ENCODE measurements at places on chromosomes 4 and X.
A peak's percentile ranks its signal among the peaks of the same experiment; 100 is the strongest.

- DNase-seq, result no peak
These were observed 78.7 kb downstream of the CLNK start for GRCh38 chr4:10605746-10606482.

GRCh38 chr4:83535520-83536361, at the start of gene GPAT3:
Gene GPAT3, plus strand, starts transcription at chr4:83536108. Its CDS starts 515 bp downstream, at chr4:83536623.
- DNase-seq, result peak; percentile 45

DNA sequence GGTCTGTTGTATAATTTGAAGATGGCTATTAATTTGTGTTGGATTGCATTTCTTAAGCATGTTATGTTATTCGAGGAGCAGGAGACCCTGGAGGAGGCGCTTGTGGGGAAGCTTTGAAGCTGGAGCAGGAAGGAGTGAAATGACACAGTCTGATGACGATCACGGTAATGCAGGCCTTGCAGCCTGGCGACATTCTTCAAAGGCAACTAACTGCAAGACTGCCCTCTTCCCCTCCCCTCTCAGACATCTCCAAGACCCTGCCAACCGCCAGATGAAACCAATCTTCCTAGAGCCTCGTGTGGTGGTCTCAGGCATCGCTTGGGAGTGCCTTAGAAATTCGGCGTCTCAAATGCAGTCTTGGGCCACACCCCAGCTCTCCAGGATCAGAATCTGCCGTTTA, 16.1 kb downstream of the CLCN4 start:
- DNase-seq, result no peak

DNA sequence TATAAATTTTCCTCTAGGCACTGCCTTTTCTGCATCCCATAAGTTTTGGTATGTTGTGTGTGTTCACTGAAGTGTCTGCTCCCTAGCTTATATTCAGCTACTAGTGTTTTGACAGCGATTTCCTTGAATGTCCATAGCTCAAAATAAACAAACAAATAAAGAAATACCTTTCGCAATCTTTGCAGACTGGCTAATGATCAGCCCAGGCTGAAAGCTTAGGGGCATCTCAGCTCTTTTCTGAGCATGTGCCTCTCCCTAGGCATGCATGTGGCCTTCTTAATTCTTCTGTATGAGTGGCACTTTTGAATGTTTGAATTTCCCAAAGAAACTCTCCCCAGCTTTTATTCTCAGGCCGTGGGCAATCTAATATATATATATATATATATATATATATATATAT, 44.6 kb upstream of the SHROOM4 start:
- no peak for DNase-seq

- no peak for DNase-seq
These were observed 173.0 kb upstream of the CASK start for GRCh38 chrX:42096265-42096920.

DNA sequence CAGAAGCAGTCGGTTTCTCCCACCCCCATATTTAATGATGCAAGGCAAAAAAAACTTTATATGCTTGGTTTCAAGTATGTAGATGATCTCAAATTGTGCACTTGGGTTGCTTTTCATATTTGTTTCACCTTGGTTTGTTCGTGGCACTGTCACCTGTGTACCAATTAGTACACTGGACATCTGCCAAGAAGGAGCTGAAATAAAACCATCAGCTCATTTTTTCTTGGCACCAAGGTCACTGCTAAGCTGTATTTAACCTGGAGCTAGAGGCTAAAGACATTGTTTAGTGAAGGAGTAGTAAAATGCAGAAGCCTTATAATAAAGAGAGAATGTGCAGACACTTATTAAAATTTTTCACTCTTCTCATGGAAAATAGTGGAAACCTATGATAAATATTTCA, 430.8 kb downstream of the ARHGAP24 start:
- no peak for DNase-seq

DNA sequence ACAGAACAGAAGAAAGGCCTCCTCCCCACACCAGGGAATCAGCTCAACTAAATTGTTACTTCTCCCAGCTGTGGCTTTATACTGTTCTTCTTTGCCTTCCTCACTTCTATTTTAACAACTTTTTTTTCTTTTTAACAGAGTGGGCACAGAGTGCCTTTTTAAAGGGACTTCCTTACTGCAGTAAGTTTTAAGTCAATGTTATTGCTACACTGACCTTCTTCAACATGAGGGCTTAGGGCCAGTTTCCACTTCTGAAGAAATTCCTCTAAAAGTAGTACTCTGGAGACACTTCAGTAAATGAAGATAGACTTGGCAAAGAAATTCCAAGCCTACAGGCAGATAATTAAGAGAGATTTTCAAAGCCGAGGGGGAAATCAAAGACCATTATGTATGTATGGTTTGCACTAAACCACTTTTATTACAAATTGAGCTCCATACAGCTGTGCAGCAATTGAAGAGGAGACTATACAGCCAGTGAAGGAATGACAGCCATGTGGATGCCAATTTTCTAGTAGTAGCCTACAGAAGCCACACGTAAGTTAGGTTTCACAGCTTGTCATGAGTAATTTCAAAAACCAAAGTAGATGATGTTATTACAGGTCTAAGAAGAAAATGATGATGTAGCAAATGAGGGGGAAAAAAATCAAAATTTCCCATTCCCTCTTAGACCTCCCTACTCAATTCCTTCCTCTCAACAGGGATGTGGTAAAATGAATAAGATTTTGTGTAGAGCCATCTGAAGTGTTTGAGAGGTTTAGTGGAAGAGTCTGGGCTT, 36.9 kb upstream of the RASGEF1B start:
- DNase-seq, result peak; percentile 74

DNA sequence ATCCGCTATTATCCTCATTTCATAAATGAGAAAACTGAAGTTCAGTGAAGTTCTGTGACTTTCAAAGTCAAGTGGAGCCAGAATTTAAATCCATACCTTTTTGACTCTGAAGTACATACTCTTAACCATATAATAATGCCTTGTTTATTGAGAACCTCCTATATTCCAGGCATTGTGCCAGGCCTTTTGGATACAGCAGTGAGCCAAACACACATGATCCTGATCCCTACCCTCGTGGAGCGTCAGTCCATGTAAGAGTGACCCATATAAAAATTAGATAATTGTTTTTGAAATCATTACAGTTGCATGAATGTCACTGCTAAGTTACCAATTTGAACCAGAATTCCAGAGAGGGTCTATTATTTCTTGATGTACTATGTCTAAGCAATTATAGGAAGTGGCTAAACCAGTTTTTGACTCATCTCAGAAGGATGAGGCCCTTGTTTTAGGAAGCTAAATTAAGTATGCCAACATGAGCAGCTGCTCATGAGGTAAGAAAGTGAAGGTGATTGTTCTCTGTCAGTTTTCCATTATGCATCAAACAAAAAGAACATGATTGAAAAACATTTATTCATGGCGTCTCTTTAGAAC, 289.5 kb downstream of the GLUD2 start:
- no peak for DNase-seq

GRCh38 chrX:132367984-132368383, 120.9 kb downstream of the MBNL3 start:
- DNase-seq, result no peak

DNA sequence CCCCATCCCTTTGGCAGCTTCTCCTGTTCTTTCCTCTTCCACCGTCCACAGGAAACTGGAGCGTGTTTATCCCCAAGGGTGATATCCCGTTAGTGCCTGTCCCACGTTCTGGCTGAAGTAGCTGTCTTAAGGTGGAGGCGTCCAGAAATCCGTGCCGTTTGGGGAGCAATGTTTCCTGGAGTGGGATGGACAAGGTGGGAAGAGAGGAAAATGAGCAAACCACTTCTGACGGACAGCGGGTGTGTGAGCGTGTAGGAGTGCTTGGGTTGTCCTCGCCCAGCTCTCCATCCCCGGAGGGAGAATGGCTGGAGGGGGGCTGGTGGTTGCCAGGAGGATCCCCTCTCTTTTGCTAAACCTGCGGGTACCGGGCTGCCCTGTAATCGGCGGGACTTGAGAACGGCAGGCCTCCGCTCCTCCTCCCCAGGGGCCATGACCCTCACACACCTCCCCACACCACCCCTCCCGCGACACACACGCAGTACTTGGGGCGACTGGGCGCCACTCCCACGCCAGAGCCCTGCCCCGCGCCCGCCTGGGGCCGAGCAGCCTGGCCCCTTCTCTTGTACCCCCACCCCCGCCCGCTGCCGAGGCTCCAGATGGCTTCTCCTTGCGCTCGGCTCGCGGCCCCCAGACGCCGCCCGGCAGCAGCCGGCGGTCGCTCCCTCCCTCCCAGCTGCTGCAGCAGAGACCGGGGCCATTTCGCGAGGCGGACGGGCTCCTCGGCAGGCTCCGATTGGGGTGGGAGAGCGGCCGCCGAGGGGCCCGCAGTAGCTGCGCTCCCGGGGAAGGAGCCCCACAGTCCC, 13.9 kb upstream of the PRDM8 start:
- no peak for DNase-seq

DNA sequence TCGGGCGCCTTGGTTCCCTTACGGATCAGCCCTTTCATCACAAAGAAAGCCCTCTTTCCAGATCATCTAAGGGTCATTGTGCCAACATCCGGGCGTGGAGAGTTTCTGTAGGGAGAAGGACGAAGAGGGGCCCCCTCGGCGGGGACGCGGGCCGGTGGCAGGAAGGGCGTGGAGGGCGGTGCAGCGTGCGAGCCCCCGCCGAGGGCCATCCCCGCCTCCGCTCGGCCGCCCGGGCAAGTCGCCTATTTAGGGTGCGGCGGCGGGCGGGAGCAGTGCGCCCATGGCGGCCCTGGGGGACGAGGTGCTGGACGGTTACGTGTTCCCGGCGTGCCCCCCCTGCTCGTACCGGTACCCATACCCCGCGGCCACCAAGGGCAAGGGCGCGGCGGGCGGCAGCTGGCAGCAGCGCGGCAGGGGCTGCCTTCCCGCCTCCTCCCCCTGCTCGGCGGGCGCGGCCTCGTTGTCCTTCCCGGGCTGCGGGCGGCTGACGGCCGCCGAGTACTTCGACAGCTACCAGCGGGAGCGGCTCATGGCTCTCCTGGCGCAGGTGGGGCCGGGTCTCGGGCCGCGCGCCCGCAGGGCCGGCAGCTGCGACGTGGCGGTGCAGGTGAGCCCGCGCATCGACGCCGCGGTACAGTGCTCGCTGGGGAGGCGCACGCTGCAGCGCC, at the start of gene ZAR1:
ZAR1 (plus strand) TSS at position 241 of the 668 bp plus-strand sequence; CDS start at position 281, 40 bp downstream.
- no peak for DNase-seq

DNA sequence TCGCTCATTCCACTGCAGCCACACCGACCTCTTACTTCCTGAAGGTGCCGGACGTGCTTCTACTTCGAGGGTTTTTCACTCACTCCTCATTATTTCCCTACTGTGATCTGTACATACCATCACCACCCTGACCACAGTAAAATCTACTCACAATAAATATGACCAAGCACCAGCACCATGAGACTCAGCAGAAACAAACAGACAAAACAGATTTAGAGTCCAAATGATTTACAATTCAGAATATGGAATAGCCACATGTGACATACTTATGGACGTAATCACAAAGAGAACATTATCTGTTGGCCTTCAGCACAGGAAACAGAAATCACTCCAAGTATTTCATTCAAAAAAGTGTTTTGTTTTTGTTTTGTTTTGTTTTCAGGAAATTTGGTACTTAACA, 16.1 kb upstream of the KLB start:
- no peak for DNase-seq

- no peak for DNase-seq
These were observed 96.7 kb upstream of the RAPGEF2 start for GRCh38 chr4:159006202-159006601.

DNA sequence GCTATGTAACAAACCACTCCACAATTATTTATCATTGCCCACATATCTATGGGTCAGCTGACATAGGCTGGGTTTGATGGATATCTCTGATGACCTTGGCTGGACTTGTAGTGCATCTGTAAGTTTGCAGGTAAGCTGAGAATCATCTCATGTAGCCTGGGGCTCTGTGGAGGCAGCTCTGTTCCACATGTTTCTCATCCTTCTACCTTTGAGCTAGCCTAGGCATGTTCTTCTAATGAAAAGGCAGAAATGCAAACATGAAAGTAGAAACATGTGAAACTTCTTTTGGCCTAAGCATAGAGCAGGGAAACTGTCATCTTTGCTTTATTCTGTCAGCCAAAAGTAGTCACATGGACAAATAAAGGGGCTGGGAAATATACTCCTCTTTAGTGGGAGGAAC, 18.2 kb downstream of the MRPL1 start:
- no peak for DNase-seq

DNA sequence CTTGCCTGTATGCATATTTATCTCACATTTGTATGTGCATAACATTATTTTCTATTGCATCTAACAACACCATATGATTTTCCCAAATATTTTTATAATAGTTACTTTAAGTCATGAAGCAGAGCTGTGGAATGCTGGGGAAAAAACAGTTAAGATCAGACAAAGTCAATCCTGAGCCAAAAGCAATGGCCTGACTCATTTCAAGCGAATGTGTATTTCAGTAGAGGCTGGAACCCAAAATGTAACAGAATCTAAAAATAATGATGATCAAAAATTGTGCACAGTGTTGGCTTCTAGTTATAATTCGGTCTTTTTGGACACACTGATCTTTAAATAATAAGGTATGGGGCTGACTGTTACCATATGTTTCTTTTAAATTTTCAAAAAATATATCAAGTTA, 516.2 kb upstream of the ADGRL3 start:
- no peak for DNase-seq

DNA sequence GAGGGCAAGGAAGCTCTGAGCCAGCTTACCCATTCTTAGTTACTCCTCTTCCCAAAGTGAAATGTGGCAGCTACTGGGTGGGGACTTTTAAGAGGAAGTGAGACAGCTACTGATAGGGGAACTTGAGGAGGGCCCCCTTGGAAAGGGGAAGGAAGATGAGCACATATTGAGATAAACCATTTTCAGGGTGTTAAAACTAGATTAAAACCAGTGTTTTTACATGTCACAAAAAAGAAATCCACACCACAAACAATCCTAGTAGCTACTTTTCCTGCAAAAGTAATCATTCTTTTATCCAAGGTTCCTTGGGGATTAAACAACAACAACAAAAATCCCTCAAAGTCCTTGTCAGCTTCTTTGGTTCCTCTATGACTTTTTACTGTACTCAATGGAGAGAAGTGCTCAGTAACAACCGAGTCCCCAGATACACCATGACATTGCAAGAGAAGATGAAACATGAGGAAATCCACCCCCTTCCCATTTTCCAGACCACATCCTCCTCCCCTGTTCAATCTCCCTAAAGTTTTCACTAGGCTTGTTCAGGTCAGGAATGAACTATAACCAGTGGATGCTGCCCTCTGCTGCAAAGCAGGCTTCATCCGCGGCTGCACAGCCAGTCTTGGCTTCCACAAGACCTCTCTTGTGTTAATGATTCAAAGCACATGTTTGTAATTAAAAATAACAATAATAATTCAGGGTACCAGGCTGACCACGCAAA, 113.5 kb upstream of the TMEM164 start:
- peak; percentile 85 for DNase-seq

- no peak for DNase-seq
These were observed 42.1 kb downstream of the PDGFC start for GRCh38 chr4:156929386-156930105.

- DNase-seq, result no peak
These were observed 55.4 kb upstream of the SLC10A7 start for GRCh38 chr4:146577111-146577510.

DNA sequence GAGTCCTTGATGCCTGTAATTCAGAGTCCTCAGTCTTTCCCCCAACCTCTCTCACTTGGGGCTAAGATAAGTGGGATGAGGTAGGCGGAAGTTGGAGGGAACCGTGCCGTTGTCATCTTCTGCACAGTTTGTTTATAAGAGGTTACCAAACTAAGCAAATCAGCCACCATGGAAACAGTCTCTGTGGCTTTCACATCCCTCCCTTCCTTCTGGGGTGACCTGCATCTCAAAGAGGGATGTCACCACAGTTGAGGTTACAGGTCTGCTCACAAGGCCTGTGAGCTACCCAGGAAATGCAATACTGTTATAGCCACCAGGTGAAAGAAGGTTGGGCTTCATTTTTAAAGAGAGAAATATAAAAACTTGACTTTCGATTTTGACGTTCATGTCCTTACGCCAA, 26.3 kb downstream of the RTL5 start:
- DNase-seq, result no peak

- DNase-seq, result no peak
These were observed 132.2 kb downstream of the AFAP1 start for GRCh38 chr4:7807351-7807921.
